ENCODE measurements at places on chromosomes 7 and 10.

DNA sequence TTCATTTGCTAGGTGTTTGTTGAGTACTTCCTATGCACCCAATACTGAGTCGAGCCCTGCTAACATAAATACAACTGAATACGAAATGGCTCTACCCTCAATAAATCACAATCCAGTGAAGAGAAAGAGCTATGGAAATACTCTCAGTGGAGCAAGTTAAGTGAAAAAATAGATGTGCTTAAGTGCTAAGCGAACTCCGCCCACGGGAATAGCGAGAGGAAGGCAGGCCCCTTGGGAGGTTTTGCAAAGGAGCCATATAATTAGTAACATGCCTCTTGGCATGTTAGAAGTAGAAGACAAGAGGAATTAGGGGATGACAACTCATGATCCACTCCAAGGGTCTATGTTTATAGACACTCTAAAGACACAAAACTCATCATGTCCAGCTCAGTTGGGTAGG is 42.8 kb upstream of the TSPAN33 start:
- DNase-seq = no peak

DNA sequence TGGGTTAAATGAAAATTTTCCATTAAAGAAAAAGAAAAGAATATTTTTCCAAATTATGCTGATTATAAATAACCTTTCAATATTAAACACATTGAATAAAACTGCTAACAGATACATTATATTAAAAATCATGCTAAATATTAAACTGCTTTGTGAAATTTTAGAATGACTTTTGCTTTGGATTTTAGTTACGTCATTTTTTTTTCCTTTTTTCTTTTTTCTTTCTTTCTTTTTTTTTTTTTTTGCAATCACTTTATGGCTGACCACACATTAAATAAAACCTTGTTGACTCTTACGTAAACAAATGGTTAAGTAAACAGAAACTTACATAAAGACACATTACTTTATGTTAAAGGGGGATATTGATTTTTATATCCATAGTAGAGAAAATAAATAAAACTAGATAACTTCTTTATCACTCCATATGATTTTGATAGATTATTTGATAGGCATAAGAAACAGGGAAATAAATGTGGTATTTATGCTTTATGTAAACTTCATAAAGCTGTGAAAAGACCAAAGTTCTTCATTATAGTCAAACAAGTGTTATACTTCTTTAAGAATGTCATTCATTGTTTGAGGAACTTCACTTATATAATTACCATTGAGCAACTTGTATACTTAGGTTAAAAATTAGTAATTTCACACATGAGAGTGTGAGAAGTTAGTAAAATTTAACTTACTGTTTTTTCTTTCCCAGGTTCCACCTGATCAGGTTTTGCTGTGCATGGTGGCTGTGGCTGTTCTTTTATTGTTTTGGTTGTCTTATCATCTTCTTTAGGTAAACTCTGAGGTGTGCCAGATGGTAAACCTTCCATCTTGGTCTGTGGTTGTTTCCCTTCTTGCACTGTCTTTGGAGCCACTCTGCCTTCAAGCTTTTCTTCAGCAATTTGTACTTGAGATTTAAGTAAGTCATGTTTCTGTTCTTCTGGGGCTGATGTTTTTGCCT is 197.3 kb downstream of the PCLO start:
- DNase-seq = no peak

DNA sequence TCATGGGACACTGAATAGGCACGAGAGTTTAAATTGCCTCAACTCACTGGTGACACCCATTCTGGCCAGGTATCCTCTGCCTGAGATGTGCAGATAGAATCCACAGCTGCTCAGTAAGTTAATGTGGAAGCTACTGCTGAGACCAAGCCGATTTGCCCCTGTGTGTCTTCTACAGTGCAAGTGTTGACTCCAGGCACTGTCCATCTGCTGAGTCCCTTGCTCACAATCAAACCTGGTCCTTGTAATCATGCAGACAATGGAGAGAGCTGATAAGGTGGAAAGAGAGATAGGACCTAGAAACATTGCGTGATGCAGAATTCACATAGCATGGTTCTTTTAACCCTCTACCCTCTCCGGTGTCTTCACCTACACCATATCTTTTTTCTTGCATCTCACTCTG is 101.4 kb downstream of the ITGB8 start:
- DNase-seq = no peak

DNA sequence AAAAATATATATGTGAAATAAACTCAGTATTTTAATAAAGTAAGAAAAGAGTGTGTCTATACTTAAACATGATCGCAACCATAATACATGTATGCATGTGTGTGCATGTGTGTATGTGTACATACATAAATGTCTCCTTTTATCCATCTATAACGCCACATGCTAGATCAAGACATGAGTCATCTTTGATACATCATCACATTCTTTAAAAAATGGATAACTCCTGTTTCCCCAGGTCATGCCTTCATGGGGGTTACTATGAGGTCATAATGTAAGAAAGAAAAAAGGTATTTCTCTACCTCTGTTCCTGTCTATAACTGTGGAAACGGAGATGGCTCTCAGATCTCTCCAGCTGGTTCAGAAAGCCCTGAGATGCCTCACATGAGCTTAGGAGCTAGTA is 41.2 kb downstream of the LSMEM1 start:
- DNase-seq = no peak

- DNase-seq = no peak
Measured at GRCh38 chr7:17912536-17913235, 27.6 kb downstream of the SNX13 start.

GRCh38 chr10:45557275-45557905 is 115.2 kb downstream of the ZFAND4 start:
- DNase-seq = peak; percentile 34

DNA sequence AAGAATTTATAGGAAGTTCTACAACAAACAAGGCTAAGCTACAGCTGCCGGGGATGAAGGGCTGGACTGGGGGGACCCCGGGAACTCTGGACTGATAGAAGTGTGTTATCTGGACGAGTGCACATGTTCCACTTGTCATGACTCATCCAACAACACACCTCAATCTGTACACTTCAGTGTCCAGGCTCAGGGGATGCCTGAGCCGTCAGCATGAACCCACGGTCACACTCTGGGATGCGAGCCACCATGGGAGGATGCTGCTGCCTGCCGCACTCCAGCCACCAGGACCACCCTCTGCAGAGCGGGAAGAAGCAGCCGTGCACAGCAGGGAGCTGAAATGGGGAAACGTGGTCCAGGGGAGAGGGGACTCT is 67.5 kb downstream of the MAD1L1 start:
- no peak for DNase-seq

DNA sequence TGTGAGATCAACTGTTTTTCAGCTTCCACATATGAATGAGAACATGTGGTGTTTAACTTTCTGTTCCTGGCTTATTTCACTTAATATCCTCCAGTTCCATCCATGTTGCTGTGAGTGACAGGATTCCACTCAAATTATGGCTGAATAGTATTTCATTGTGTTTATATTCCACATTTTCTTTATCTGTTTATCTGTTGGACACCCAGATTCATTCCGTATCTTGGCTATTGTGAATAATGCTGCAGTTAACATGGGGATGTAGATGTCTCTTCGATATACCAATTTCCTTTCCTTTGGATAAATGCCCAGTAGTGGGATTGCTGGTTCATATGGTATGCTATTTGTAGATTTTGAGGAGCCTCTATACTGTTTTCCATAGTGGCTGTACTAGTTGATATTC is 47.9 kb downstream of the GALNT11 start:
- DNase-seq = no peak

GRCh38 chr10:124325998-124326636 is 92.6 kb downstream of the OAT start:
- DNase-seq = no peak

Data from CD4-positive, alpha-beta T cell treated with Interleukin-17A for 1 hour (primary cell).